Caco-2 (cell line): ENCODE measurements at places on chromosomes 3 and 15.
A peak's percentile ranks its signal among the peaks of the same experiment; 100 is the strongest.

DNA sequence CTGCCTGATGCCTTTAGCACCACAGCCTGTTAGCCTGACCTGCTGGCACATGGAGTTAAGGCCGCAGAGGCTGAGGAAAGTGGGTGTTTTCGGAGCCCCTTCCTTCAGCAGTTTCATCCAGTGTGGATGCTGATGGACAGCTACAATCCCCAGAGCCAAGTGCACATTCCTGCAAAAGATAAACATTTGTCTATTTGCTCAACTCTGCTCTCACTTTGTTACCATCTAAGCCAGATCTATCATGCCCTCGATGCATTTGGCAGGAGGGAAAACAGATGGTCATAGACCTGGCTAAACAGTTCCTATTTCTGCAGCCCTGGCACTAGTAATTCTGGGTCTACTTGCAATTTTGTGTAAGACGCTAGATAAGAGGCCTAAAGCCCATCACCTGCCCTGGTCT, 312.9 kb upstream of the RASGRP1 start:
- no peaks in the 10 kb centered on the region for H3K36me3 ChIP-seq
- no peaks in the 10 kb centered on the region for H3K27me3 ChIP-seq
- H3K4me3 ChIP-seq = no peak overlapping the region

DNA sequence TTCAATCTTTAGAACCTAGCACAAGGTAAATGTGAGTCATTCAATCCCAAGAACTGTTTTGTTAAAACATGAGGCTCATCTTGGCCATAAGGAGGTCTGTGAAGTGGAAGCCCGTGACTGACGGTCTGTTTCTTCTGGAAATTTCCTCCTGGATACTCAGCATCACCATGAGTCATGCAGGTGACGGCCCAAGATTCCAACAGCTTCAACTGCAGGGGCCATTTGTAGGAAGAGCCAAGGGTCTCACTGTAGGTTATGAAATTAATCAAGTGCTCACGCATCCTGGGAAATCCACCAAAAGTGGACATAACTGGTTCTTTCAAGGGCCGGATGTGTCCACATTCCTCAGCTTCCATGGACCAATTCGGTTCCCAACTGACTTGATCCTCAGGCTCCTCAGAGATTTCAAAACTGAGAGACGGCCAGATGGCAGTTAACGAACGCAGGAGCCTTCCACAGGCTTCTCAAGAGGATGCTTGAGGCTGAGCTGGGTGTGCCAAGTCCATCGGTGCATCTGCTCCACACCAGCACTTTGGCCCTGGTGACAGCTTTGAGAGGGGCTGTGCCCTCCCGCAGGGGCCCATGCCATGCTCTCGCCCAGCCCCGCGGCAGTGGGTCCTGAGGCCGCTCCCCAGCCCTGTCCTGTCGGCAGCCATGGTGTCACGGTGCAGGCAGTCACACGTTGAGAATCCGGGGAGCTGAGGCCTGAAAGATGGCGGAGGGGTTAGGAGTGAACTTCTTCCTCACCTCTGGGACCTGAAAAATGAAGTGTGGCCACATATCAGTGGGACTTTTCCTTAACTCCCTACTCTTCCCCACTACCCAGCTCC, 8.5 kb downstream of the MAP6D1 start:
- no peaks in the 10 kb centered on the region for H3K36me3 ChIP-seq
- H3K27ac ChIP-seq = peak overlapping the region; percentile 63
- H3K4me1 ChIP-seq = no peaks in the 10 kb centered on the region
- DNase-seq = no peak
- no peak overlapping the region for H3K4me3 ChIP-seq

GRCh38 chr15:85625856-85626255, 168.9 kb downstream of the KLHL25 start:
- no peak overlapping the region for H3K27ac ChIP-seq
- no peaks in the 10 kb centered on the region for H3K27me3 ChIP-seq
- DNase-seq = no peak
- H3K4me3 ChIP-seq = no peak overlapping the region
- H3K4me1 ChIP-seq = peaks cover 7% of the 10 kb centered on the region

DNA sequence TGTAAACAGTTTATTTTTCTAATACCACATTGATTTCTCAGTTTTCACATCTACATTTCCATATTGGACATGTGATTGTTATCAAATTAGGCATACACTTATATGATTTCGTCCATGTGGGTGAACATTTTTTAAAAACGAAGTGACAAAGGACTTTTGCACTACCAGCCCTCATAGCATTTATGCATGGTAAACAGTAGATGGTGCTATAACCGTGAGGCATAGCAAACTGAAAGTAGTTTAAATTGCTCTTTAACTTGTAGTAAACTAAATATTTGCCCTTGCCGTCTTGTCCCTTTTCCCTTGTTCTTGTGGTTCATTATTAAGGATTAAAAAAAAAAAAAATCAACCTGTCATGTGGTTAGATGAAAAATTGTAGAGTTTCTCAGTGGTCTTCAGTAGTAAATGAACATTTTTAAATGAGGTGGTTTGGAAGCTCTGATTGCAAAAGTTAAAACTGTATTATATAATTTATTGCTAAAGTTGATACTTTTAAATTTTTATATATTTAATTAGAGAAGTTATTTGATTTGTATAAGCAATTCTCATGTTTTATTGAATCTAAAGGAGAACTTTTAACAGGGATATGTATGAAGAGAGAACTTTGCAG, 24.0 kb downstream of the STX19 start:
- no peak overlapping the region for H3K4me3 ChIP-seq
- no peaks in the 10 kb centered on the region for H3K36me3 ChIP-seq
- H3K27me3 ChIP-seq = no peaks in the 10 kb centered on the region
- DNase-seq = peak; percentile 24
- H3K27ac ChIP-seq = no peak overlapping the region

DNA sequence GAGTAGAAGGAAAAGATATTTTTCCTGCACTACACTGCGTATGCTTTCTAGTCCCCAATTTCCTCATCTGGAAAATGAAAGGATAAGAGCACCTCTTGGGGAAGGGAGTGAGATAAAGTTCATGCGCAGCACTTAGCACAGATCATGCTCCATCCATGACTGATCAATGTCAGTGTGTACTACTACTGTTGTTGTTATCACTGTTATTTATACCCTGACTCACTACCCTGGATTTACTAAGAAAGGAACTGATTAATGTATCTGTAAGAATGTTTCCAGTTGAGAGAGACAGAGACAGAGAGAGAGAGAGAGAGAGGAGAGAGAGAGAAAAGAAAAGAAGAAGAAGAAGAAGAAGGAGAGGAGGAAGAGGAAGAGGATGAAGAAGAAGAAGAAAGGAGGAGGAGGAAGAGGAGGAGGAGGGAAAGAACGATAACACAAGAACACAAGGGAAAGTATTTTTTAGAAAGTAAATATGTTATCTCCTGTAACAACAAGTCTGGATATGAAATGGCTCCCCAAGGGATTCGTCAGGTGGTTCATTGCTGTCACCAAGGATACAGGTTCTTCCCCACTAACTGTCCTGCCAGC, 212.2 kb upstream of the PROK2 start:
- H3K36me3 ChIP-seq = no peaks in the 10 kb centered on the region
- no peak overlapping the region for H3K4me3 ChIP-seq
- H3K4me1 ChIP-seq = no peaks in the 10 kb centered on the region
- no peak for DNase-seq

DNA sequence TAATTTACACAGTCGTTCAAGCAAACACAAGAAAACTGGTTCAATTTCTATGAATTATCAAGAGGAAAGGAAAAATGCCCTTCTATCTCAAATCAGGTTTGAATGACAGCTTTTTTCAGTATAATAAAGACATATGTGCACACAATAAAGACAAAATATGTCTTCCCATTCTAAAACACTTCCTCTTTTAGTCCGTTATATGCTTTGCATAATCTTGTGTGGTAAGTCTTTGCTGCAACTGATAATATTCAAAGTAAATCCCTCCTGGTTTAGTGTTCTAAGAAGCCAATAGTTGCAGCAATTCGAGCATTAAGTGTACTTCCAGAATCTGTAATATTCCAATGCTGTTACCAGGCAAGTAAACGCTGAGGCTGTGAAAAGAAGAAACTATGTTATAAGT, 43.7 kb upstream of the MAPKBP1 start:
- no peaks in the 10 kb centered on the region for H3K4me1 ChIP-seq
- H3K36me3 ChIP-seq = no peaks in the 10 kb centered on the region
- no peaks in the 10 kb centered on the region for H3K27me3 ChIP-seq

DNA sequence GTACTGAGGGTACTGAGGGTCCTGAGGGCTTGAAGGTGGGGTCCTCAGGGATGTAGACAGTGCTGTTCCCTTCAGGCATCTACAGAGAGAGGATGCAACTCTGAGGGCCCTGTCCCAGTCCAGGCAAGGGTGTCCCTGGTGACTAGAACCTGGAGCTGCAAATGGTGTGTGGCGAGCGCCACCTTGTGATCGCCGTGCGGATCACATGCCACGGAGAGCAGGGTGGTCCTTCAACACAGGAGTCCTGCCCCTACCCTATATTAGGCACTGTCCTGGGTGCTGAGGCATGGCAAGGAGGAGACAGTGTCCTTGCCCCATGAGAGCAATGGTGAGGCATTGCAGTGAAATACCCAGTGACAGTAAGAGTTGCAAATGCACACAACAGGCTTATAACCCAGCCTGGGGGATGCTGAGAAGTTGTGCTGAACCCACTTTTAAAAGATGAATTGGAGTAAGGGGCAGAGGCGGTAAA, 23.6 kb downstream of the RHCG start:
- no peak overlapping the region for H3K27ac ChIP-seq
- no peak overlapping the region for H3K4me3 ChIP-seq
- DNase-seq = peak; percentile 80
- H3K4me1 ChIP-seq = no peaks in the 10 kb centered on the region
- no peaks in the 10 kb centered on the region for H3K36me3 ChIP-seq

GRCh38 chr15:84108728-84109127, 126.8 kb upstream of the GOLGA6L4 start:
- no peaks in the 10 kb centered on the region for H3K27me3 ChIP-seq
- H3K4me1 ChIP-seq = no peaks in the 10 kb centered on the region
- H3K36me3 ChIP-seq = no peaks in the 10 kb centered on the region
- no peak overlapping the region for H3K4me3 ChIP-seq
- DNase-seq = no peak

- no peaks in the 10 kb centered on the region for H3K4me1 ChIP-seq
- H3K27me3 ChIP-seq = no peaks in the 10 kb centered on the region
- no peak for DNase-seq
- no peak overlapping the region for H3K27ac ChIP-seq
- H3K4me3 ChIP-seq = no peak overlapping the region
These were observed 40.8 kb upstream of the ATP1B3 start for GRCh38 chr3:141835557-141836229.

- H3K36me3 ChIP-seq = no peaks in the 10 kb centered on the region
- no peak overlapping the region for H3K27ac ChIP-seq
- H3K27me3 ChIP-seq = no peaks in the 10 kb centered on the region
- peaks cover 3% of the 10 kb centered on the region; the same call in 1 of the 2 replicates for H3K4me1 ChIP-seq
- H3K4me3 ChIP-seq = no peak overlapping the region
These were observed 8.9 kb upstream of the SPPL2A start for GRCh38 chr15:50774450-50774849.

DNA sequence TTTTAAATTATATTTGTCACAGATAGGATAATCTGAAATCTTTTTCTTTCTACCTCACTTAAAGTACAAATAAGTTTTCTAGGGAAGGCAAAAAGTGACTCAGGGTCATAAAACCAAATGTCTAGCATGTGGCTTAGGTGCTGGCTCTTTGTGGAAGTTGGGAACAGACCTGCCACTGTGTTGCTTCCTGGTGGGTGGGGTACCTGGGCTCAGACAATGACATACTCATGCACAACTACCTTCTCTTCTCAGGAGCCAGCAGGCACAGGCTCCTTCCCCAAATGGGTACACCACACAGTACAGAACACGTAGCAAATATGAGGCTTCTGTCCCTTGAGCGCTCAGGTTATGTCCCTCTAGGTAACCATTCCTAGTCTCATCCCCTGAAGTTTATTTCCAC, 40.1 kb upstream of the MUC13 start:
- H3K4me1 ChIP-seq = peaks cover 34% of the 10 kb centered on the region
- H3K4me3 ChIP-seq = no peak overlapping the region
- H3K27ac ChIP-seq = peak overlapping the region; percentile 31

GRCh38 chr15:65512189-65512588, 5.3 kb downstream of the DPP8 start:
- peaks cover 7% of the 10 kb centered on the region for H3K4me1 ChIP-seq
- H3K27ac ChIP-seq = no peak overlapping the region
- no peaks in the 10 kb centered on the region for H3K27me3 ChIP-seq
- H3K36me3 ChIP-seq = no peaks in the 10 kb centered on the region

DNA sequence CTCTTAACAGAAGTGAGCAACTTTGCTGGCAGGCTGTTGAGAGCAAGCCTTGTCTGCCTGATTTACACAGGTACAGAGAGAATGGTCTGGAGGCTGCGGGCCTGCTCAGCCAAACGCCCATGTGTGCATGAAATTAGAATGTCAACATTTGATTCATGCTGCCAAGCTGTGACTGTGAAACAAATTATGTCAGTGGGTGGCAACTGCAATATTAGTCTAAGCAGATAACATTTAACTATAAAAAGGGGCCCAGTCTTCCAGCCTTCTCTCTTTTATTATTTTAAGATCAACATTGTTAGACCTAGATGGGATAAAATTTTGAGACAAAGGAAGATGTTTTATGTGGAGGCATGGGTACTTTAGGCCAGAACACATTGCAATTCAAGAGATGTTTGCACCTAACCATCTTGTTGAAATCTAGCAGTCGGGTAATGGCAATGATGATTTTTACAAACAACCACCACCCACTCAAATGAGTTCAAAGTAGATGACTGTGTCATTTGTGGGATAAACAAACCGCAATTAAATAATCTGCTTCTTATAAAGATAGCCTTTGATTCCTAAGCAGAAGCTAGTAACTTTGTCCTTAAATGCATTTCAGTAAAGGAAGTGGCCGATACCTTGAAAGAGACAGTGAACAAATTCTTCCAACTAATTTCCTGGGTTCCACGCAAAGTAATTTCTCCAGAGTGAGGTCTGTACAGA, 70.2 kb downstream of the FOXB1 start:
- DNase-seq = no peak
- no peaks in the 10 kb centered on the region for H3K4me1 ChIP-seq
- H3K4me3 ChIP-seq = no peak overlapping the region
- H3K36me3 ChIP-seq = no peaks in the 10 kb centered on the region
- H3K27me3 ChIP-seq = no peaks in the 10 kb centered on the region

DNA sequence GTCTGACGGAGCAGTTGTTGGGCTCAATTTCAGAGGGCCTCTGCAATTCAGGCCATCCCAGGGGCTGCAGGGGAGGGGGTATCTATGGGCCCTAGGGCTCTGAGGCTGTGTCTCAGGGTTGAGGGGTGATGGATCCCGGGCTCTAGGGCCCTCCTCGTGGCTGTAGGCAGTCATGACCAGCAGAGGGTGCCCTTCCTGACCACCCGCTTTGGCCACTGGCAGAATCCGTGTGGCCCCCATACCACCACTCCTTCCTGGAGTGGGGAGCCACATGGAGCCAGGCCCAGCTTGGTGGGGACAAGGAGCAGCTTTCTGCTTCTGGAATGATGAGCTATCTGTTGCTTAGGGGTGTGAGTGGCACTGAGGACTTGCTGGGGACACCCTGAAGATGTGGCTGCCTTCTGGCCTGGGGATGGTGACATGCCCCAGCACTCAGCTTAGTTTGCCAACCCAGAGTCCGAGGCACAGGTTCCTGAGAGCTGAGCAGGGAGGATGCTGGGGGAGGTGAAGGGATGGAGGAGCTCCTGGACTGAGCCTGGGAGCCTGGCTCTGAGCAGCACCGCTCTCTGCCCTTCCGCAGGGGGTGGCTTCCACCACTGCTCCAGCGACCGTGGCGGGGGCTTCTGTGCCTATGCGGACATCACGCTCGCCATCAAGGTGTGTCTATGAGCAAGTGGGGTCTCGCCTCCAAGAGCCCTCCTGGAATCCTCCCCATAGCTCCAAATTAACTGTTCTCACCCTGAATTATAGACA, 20.2 kb downstream of the HDAC11 start:
- no peaks in the 10 kb centered on the region for H3K27me3 ChIP-seq
- no peak overlapping the region for H3K27ac ChIP-seq
- H3K4me3 ChIP-seq = no peak overlapping the region
- H3K36me3 ChIP-seq = no peaks in the 10 kb centered on the region; the same call in 1 of the 2 replicates
- no peaks in the 10 kb centered on the region for H3K4me1 ChIP-seq
